ENCODE measurements at places on chromosomes 3 and 15.

GRCh38 chr15:50016951-50017350 lies 102.1 kb downstream of the ATP8B4 start:
- DNase-seq = no peak

DNA sequence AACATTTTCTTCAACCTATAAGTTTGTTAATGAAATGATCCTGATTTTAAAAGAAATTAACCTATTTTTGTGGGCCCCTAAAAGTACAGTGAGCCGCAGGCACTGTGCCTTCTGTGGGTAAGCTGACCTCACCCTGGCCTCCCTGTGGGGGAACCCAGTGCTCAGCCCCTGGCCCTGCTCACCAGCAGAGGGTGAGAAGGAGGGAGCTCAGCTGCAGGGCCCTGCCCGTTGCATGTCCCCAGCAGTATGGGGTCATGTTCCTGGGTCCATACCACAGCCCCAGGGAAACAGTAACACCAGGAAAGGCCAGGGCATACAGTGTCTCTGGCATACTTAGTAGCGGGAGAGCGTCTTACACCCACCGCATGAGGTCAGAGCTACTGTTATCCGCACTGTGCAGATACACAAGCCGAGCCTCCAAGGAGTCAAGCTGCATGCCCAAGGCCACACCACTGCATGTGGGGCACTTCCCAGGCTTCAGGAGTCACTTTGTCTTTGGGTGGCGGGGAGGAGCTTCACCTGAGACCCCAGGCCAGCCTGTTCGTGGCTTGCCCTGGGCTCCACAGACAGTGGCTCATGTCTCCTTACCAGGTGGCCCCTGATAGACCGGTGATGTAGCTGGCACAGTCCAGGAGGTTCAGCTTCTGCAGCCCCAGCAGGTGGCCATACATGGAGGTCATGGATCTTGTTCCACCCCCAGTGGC lies 22.6 kb upstream of the EHD4 start:
- no peak for DNase-seq

DNA sequence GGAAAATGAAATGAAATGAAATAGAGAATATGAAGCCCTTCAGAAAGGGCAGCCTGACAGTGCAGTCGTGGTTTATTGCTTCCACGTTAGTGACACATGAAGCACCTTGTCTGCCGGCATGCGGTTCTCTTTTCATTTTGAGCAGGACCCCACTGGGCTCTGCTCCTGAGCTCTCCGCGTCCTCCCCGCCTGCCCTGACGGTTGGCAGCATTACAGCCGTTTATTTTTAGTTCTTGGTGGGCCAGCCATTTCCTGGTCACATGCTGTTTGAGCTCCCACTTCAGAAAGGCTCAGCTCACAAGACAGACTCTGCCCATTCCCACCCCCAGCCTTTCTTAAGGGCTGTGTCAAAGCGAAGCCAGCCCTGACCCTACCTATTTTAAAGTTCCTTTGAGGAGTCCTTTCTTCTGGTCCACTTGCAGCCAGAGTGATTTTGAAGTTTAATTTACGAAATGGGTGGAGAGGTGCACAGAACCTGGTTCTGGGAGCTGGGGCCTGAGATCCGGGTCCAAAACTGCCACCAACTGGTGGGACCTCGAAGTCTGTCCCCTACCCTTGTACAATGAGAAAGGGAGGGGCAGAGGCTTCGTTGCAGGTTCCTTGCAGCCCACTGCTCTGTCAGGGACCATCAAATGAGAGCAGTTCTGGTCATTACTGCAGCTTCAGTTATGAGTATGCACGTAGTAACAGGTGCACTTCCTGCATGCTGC lies 60.1 kb downstream of the MGLL start:
- no peak for DNase-seq

DNA sequence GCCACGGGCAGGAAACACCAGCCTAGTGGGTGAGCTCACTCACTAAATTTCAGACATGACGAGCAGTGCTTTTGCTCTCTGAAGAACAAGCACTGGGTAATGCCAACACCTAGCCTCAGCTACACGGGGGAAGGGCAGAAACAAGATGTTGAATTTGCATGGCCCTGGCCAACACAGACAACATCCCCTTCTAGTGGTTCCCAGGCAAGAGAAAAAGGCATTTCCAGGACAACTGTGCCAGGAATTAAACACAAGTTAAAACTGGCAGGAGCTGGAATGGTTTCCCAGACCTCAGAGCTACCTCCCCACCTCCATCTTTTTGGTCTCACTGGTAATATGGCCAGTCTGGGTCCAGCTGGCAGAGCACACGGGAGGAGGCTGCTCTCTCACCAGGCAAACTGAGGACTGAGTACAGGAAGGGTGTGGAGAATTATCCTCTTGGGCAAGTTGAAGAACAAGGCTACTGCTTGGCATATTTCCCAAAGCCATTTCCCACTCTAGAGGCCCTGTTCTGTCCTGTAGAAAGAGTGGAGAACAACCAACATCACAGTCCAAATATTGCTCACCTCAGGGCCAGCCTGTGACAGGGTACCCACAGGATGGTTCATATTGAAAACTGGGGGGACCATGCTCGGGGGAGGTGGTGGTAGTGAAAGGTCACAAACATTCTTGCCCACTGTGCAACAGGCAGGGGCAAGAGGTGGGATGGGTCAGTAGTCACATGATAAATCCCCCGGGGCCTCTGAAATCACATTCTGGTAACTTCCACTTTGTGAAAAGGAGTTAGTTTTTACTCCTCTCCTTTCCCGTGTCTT lies 26.5 kb downstream of the TSPAN3 start:
- no peak for DNase-seq

DNA sequence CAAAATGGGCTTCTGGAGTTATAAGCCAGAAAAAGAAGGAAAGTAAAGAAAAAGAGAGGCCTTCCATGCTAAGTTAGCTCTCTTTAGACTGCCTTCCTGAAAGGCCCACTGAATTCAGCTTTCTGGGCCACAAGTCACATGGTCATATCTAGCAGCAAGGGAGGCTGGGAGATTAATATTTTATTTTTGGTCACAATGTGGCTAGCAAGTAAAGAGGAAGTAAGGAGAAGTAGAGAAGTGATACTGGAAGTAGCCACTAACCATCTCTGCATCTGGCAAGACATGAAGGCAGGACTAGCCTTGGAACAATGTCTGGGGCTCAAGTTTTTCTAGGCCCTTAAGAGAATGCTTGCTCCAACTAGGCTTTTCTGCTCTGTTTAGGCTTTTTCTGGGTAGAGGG lies 81.8 kb upstream of the UBE2E1 start:
- DNase-seq = no peak

DNA sequence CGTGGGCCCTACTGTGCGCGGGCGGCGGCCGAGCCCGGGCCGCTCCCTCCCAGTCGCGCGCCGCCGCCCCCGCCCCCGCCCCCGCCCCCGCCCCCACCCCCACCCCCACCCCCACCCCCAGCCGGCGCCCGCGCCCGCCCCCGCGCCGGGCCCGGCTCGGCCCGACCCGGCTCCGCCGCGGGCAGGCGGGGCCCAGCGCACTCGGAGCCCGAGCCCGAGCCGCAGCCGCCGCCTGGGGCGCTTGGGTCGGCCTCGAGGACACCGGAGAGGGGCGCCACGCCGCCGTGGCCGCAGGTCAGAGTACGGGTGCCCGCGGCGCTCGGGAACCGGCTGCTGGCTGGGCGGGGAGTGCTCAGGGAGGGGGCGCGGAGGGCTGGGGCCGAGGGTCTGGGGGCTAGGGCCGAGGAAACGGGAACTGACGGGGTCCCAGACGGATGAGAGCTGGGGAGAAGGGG lies 1.1 kb upstream of the PPARG start:
- DNase-seq = no peak

DNA sequence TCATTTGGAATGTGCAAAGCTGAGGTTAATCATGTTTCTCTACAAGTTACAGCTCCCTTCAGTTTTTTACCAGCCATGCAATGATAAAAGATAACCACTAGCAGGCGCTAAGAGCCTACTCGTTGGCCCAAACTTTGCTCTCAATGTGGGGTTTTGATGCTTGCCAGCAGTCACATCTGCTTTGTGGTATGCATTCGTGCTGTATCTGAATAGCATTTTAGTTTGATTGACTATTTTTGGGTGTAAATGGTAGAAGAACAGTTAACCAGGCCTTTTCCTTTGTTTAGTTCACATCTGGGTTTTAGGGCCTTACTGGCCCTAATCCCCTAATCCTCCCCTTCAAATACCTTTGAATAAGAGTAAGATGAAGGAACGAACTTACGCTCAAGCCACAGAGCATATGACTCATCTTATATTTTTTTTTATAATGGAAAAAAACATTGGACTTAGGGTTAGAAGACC lies 4.4 kb upstream of the CLDN11 start:
- DNase-seq = no peak

DNA sequence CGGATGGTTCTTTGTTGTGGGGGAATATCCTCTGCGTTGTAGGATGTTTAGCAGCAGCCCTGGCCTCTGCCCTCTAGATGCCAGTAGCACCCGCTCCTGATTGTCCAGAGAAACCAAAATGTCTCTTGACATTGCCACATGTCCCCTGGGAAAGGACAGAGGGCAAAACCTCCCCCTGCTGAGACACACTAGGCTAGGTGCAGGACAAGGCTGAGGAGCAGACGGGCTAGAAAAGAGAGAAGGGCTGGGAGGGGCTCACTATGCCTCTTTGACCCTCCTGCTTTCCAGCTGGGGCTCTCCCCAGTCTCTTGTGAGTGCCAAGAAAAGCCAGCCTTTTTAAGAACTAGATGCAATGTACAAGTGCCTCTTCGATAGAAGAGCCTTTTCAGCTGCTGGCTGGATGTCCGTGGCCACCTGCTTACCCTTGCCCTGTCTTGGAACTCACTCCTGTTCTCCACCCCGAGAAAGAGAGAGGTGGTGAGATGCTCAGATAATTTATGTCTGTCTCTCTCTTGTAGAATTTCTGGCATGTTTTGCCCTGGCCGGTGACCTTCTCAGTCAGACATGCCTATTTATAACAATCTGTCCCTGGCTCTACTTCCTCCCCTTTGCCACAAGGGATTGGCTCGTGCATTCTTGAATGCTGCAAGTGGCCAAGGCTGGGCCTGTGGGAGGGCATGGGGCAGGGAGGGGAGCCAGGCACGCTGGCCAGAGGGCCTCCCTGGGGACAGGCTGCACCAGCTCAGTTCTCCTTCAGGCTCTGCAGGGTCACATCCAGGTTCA lies 142.6 kb downstream of the RPLP1 start:
- DNase-seq = no peak

- no peak for DNase-seq
Observed at GRCh38 chr15:101431301-101431700, 58.2 kb downstream of the PCSK6 start.
